ENCODE measurements at places on chromosomes 16 and 17.

DNA sequence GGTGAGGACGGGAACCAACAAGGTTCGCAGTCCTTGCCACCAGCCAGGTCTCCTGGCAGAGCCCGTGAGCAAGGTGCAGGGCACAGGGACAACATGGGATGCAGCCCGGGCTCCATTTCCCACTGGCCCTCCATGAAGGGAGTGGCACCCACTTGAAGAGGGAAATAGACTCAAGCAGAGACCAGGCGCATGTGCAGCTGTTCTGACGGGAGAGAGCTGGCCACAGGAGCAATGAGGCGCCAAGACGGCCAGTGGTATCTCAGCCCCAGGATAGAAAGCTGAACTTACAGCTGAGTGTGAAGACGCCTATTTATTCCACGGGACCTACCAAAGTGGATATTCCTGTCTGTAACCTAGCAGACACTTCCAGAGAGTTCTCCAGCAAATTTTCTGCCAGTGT, 8.2 kb upstream of the FOXJ1 start:
- DNase-seq = no peak

GRCh38 chr17:56880133-56880532, 33.7 kb downstream of the TRIM25 start:
- DNase-seq = no peak

- DNase-seq = no peak
Measured at GRCh38 chr16:85288869-85289660, 176.8 kb upstream of the CIBAR2 start.

- DNase-seq = no peak
Measured at GRCh38 chr16:10957771-10958482, 13.6 kb downstream of the CLEC16A start.

- DNase-seq = peak; percentile 41
Measured at GRCh38 chr16:12901204-12901596, 198 bp upstream of the SHISA9 start.

- DNase-seq = no peak
Measured at GRCh38 chr16:26905336-26905735, 161.4 kb upstream of the C16orf82 start.

GRCh38 chr17:43040655-43041054, 15.6 kb downstream of the RND2 start:
- DNase-seq = no peak

- no peak for DNase-seq
Measured at GRCh38 chr17:46125831-46126230, 67.4 kb downstream of the KANSL1 start.

- no peak for DNase-seq
Measured at GRCh38 chr16:79004309-79004708, 596.2 kb downstream of the MAF start.

GRCh38 chr16:74650966-74651567, 15.6 kb downstream of the RFWD3 start:
- no peak for DNase-seq

GRCh38 chr17:72299100-72299499, 178.3 kb downstream of the SOX9 start:
- no peak for DNase-seq

DNA sequence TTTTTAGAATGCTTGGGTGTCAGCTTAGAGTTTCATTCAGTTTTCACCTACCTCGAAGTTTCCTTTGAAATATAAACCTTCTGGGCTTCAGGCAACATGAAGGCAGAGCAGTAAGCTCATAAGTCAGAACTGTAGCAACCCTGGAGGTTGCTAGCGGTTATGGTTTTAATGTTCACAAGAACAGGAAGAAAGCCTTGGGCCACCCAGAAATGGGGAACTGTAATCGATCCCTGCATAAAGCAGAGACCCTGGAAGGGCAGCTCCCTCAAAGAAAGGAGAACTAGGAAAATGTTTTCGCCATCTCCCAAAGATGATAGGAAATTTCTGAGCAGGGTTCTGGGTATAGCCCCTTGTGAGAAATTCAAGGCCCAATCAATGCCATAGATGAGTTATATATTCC, 47.8 kb upstream of the RASL10B start:
- DNase-seq = no peak

- DNase-seq = no peak
Measured at GRCh38 chr16:280552-280951, at the start of gene ARHGDIG. TSS of gene ARHGDIG (plus strand) at chr16:280591. CDS start at chr16:280681, 90 bp downstream.

GRCh38 chr16:10228779-10229178, 46.6 kb upstream of the GRIN2A start:
- DNase-seq = no peak

DNA sequence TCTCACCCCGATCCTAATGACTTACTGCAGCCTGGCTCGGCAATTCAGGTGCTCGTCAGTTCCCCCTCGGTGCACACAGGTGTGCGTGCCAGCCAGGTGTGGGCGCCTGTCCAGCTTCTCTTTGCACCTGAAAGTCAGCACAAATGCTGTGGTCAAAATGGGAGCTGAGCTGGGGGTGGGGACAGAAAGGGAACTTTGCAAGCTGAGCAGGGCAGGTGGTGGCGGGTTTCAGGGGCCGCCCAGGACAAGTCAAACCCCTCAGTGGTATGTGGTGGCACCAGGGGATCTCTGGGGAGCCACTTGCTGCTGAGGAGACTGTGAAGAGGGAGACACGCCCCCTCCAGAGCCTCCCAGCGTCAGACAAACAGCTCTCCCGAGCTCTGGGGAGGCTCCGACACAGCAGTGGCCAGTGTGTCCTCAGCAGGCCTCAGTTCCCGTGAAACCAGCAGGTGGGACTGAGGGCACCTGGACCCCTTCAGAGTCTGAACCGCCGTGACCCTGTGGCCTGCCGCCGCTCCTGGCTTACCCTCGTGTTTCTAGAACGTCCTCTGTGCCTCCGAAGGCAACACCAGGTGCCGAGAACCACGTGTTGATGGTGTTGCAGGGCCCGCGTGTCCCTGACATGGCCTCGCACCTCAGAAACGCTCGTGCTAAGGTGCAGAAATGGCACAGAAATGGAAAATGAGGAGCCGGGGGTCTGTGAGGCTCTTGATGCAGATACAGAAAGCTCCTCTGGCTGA, 233.5 kb upstream of the TNRC6C start:
- DNase-seq = no peak

GRCh38 chr16:57509231-57509923, 23.1 kb upstream of the DOK4 start:
- DNase-seq = no peak

- DNase-seq = no peak
Measured at GRCh38 chr16:54402270-54402669, 115.7 kb upstream of the IRX3 start.
